Thymus (tissue), 14 donors: ENCODE measurements at places on chromosomes 7 and 10.

- DNase-seq: no peak
These were observed 15.3 kb downstream of the POT1 start for GRCh38 chr7:124914298-124914697.

GRCh38 chr7:1329966-1330800 is 97.5 kb downstream of the UNCX start:
- no peak for DNase-seq

DNA sequence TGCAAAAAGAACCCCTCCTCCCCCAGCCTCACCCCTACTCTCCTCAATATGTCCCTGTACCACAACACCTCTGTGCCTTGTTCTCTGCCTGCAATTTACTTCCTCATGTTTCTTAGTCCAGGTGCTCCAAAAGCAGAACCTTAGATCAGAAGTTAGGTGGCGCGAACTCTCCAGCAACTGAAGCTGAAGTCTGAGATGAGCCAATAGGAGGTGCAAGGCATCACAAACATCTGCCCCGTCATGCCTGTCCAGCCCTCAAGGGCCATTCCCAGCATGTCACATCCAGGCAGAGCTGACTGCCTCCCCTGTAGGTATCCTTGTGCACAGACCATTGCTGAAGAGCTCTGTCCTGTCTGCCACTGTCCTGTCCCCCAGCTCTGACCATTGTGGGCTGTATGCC is 508.8 kb downstream of the GRID1 start:
- no peak for DNase-seq

DNA sequence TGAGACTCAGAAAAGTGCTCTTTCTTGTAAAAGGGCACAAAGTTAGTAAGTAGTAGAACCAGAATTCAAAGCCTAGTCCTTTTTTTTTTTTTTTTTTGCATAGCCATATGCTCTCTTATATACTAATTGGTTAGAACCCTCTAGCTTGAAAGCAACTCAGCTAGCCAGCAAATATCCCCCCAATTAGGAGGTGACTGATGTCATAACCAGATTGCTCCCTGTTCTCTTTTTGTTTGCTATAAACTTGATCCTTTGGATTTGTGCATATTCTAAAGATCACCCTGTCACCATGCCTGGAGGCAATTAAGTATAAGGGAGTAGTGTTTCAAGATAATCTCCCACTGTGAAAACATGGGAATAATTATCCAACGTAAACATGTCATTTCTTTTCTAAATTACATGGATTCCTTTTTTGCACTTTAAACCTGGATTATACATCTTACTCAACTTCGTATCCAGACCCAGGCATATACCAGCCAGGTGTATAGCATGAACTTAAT is 963.4 kb downstream of the CNTNAP2 start:
- no peak for DNase-seq

- no peak for DNase-seq
These were observed 10.7 kb upstream of the COBL start for GRCh38 chr7:51327287-51327717.

DNA sequence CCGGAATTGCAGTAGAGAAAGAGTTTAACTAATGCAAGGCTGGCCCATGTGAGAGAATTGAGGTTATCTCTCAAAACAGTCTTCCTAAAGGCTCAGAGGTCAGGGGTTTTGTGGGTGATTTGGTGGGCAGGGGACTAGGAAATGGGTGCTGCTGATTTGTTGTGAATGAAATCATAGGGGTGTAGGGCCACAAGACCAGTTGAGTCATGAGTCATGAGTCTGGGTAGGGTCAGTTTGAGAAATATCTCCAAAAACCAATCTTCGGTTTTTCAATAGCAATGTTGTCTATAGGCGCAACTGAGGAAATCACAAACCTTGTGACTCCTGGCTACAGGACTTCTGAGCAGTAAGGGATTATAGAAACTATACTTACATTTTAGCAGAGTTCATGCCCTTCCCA is 460.0 kb upstream of the NRP1 start:
- DNase-seq: no peak

GRCh38 chr10:70337201-70337651 is 45.2 kb downstream of the LRRC20 start:
- DNase-seq: no peak

DNA sequence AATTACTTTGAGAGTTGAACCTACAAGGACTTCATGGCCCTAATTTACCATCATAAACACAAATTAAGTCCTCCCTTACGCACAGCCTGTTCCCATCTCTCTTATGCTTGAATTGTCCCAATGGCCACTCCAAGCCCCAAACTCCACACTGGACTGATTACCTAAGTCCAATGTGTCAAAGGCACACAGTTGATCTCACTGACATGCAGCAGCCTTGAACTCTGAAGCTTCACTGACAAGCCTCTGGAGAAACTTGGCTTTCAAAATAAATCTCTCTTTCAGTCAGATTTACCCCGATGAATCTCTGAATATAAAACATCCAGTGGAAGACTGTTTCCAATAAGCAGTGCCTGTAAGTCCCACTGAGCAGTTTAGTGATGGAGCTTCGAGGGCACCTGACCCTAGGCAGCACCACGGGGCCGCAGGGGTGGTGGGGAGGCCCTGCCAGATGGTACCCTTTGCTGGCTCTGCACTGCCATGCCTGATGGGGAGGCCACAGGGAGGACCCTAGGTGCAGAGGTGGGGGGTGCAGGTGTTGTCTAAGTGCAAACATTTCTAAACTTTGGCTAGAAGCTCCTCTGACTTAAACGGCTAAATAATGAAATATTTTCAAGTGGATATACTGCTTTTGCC is 3.3 kb upstream of the MAT1A start:
- no peak for DNase-seq

GRCh38 chr10:48233559-48234005 is 40.9 kb downstream of the FRMPD2 start:
- no peak for DNase-seq

GRCh38 chr7:114857605-114858004 is 64.3 kb upstream of the MDFIC start:
- DNase-seq: no peak

DNA sequence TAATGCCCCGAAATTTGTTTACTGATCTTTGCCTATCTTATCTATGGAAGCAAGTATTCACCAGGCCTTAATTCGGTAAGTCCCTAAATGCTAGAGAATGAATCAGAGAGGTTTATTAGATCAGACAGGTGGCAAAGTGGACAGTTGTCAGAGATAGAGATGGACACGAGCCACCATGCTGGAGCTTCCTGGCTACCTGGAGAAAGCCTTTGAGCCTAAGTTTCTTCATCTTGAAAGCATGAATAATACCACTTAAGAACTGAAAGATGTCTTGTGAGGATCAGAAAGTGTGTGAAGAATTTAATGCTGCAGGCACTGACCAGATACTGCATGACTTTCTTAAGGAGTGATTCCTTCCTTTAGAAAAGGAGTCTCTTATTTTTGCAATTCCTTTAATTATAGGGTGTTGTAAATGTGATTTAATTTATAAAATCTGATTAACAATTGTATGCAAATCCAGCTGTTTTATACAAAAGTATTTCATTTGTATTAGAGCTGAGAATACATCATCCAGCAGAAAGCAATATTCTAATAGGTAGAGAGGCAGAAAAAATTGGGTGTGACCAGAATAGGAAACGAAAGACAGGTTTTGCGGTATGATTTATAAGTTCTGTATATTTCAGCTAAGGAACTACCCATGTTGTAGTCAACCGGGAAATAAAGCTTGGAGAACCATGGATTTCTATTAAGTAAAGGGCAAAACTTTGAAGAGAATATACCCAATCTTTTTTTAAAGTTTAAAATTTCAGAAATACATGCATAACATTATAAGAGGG is 82.7 kb downstream of the SMURF1 start:
- no peak for DNase-seq
